Lower lobe of right lung (tissue), 2 donors: ENCODE measurements at places on chromosomes 5 and 9. TPM values are rescaled to one million over a fixed set of nuclear protein-coding genes. Genes with fewer than 3 reads are reported as not detected.
A peak's percentile ranks its signal among the peaks of the same experiment; 100 is the strongest.

Gene SMIM32
- total RNA-seq = not detected

DNA sequence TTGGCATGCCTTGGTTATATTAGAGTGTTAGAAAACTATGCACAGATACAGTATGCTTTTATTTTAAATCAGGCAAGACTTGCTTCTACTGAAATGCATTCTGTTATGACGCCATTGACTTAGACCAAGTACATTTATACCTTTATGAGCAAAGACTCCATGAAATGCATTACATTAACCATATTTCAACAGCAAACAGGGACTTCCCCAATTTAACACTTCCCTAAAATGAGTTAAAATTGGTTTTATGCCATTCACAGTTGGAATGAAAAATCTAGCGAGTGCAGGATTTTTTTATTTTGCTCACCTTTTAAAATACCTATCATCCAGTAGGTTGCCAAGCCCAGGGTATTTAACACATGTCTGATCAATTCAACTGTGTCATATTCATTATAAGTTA lies 272.1 kb upstream of the IZUMO3 start:
- no peaks in the 10 kb centered on the region for H3K27me3 ChIP-seq
- H3K36me3 ChIP-seq = no peaks in the 10 kb centered on the region
- H3K27ac ChIP-seq = no peak overlapping the region
- no peak for DNase-seq

DNA sequence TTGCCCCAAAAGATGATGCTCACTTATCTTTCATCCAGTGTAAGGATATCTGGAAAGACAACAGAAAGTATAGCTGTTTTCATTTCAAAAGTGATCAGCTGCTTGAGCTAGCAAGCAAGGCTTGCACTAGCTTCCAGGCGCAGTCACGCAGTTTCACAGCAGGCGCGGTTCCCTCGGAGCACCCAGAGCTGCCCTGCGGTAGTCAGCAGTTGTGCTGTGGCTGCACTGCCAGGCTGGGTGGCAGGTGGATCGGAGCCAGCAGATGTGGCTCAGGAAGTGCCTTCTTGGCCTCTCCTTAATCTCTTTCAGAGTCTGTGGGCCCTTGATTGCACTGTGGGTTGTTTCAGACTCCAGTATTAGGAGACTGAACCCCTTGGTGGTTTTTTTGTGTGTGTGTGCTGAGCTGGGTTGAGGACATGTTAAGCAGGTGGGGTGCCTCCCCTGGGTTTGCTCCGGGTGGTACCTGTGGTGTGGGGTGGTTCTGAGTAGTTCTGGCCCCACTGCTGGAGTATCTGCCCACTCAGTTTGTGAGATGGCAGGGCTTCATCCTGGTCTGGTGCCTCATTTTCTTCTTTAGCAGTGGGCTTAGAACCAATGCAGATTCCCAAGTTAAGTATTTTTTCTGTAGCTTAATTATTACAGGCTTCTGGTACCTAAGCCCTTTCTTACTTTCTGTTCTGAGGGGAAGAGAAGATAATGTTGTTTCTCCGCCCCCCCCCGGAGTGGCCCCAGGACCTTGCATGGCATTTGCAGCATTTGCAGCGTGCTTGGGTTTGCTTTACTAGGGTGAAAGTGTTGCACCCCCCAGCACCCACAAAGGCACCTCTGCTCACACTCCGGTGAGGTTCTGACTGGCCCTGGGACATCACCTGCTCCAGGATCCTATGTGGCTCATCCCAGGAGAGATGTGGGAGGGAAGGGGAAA lies 16.4 kb downstream of the TENT4A start:
- H3K4me3 ChIP-seq = no peak overlapping the region
- H3K27me3 ChIP-seq = no peaks in the 10 kb centered on the region
- H3K36me3 ChIP-seq = no peaks in the 10 kb centered on the region
- H3K27ac ChIP-seq = no peak overlapping the region

- peak overlapping the region; percentile 66 for H3K27ac ChIP-seq
- peaks cover 30% of the 10 kb centered on the region for H3K4me1 ChIP-seq
- H3K4me3 ChIP-seq = no peak overlapping the region
- no peaks in the 10 kb centered on the region for H3K27me3 ChIP-seq
- H3K36me3 ChIP-seq = no peaks in the 10 kb centered on the region
Observed at GRCh38 chr9:127049044-127049443, 73.4 kb downstream of the ANGPTL2 start.

GRCh38 chr5:43348861-43349363 lies 35.7 kb upstream of the HMGCS1 start:
- no peak overlapping the region for H3K4me3 ChIP-seq
- no peaks in the 10 kb centered on the region for H3K4me1 ChIP-seq
- H3K27ac ChIP-seq = no peak overlapping the region
- H3K36me3 ChIP-seq = no peaks in the 10 kb centered on the region
- DNase-seq = no peak
- H3K27me3 ChIP-seq = no peaks in the 10 kb centered on the region

Gene LHX3
- not detected for total RNA-seq

DNA sequence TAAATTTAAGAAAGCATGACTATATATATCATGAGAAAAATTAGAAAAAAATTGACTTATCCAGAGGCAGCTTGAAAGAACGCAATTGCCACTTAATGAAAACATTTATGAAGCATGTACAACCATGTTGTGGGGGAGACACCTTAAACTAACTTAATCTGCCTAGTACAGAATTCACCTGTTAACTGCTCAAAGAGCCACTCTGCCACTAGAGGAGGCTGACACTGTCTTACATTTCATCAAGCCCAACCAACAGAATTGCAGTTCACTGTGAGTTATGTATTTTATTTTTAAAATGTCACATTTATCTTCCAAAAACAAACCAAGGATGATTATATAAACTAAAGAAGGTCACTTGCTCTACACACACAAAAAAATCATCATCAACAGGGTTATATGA lies 252.9 kb downstream of the MLLT3 start:
- H3K4me3 ChIP-seq = no peak overlapping the region
- H3K4me1 ChIP-seq = no peaks in the 10 kb centered on the region
- H3K27ac ChIP-seq = no peak overlapping the region
- H3K36me3 ChIP-seq = no peaks in the 10 kb centered on the region

Gene TAF11L7
- not detected for total RNA-seq

Gene KIF4B
- total RNA-seq = not detected

DNA sequence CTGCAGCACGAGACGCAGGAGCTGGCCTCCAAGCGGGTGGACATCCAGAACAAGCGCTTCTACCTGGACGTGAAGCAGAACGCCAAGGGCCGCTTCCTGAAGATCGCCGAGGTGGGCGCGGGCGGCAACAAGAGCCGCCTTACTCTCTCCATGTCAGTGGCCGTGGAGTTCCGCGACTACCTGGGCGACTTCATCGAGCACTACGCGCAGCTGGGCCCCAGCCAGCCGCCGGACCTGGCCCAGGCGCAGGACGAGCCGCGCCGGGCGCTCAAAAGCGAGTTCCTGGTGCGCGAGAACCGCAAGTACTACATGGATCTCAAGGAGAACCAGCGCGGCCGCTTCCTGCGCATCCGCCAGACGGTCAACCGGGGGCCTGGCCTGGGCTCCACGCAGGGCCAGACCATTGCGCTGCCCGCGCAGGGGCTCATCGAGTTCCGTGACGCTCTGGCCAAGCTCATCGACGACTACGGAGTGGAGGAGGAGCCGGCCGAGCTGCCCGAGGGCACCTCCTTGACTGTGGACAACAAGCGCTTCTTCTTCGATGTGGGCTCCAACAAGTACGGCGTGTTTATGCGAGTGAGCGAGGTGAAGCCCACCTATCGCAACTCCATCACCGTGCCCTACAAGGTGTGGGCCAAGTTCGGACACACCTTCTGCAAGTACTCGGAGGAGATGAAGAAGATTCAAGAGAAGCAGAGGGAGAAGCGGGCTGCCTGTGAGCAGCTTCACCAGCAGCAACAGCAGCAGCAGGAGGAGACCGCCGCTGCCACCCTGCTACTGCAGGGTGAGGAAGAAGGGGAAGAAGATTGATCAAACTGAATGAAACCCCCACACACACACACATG lies 654 bp downstream of the PURA start:
- H3K27ac ChIP-seq = peak overlapping the region; percentile 88
- H3K27me3 ChIP-seq = no peaks in the 10 kb centered on the region
- H3K36me3 ChIP-seq = no peaks in the 10 kb centered on the region
- peak overlapping the region; percentile 74 for H3K4me3 ChIP-seq
- peaks cover 57% of the 10 kb centered on the region for H3K4me1 ChIP-seq

GRCh38 chr5:92544036-92544435 lies 1037.0 kb downstream of the NR2F1-AS1 start:
- H3K27ac ChIP-seq = no peak overlapping the region
- H3K36me3 ChIP-seq = no peaks in the 10 kb centered on the region
- no peaks in the 10 kb centered on the region for H3K4me1 ChIP-seq
- no peaks in the 10 kb centered on the region for H3K27me3 ChIP-seq

DNA sequence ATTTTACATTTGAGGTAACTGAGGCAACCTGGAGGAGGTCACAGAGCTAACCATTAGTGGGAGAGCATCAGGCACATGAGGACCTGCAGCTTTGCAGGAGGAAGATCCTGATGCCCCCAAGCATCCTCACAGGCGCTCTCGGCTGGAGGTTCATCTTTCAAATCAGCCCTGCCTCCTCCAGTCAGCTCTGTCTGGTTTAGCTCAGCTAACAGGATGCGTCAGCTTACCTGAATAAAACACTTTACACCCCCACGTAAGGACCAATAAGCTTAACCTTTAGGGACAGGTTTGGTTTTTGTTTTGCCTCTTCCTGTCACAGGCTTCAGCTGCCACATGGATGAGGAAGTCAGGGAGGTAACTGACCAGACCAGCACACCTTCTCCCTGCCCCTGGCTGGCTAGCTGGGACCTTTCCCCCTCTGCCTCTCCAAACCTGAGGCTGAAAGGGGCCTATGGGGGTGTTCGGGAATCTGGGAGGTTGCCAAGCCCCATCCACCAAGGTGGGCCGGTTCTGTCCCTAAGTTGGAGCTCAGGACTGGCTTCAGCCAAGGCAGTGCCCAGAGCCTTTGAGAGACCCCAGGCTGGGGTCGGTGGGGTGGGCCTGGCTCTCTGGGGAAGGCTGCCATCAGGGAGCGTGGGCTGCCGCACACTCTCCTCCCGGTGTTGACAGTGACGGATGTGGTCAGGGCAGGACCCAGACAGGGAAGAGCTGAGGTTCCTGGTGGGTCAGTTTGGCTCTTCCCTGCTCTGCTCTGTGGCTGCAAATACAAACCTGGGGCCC lies 20.0 kb upstream of the FCN1 start:
- peaks cover 47% of the 10 kb centered on the region for H3K27me3 ChIP-seq
- no peaks in the 10 kb centered on the region for H3K36me3 ChIP-seq
- H3K27ac ChIP-seq = no peak overlapping the region
- peaks cover 17% of the 10 kb centered on the region for H3K4me1 ChIP-seq
- DNase-seq = no peak

- peaks cover 52% of the 10 kb centered on the region for H3K4me1 ChIP-seq
- H3K36me3 ChIP-seq = peaks cover 23% of the 10 kb centered on the region
- peak overlapping the region; percentile 83 for H3K27ac ChIP-seq
Observed at GRCh38 chr9:98120476-98120875, 1.5 kb upstream of the TRIM14 start.

- H3K36me3 ChIP-seq = no peaks in the 10 kb centered on the region
- peak within 1 kb of the TSS; percentile 70 for H3K4me3 ChIP-seq
- peak; percentile 84 for DNase-seq
Observed at GRCh38 chr5:60843936-60844905, at the start of gene ELOVL7. ELOVL7 (minus strand) TSS chr5:60844269; CDS start chr5:60787397, 56,872 bp downstream.

GRCh38 chr9:8417341-8417740 lies 617.8 kb upstream of the DMAC1 start:
- H3K4me1 ChIP-seq = no peaks in the 10 kb centered on the region
- H3K27me3 ChIP-seq = no peaks in the 10 kb centered on the region
- H3K4me3 ChIP-seq = no peak overlapping the region
- DNase-seq = no peak
- no peak overlapping the region for H3K27ac ChIP-seq

Gene IL9
- not detected for total RNA-seq

GRCh38 chr9:33025572-33026342 lies 684 bp downstream of the DNAJA1 start:
- peaks cover 52% of the 10 kb centered on the region for H3K36me3 ChIP-seq
- no peaks in the 10 kb centered on the region for H3K27me3 ChIP-seq
- peaks cover 64% of the 10 kb centered on the region for H3K4me1 ChIP-seq
- peak; percentile 69 for DNase-seq
- H3K27ac ChIP-seq = peak overlapping the region; percentile 99

Gene ERAP2
- 32.1 TPM for total RNA-seq

DNA sequence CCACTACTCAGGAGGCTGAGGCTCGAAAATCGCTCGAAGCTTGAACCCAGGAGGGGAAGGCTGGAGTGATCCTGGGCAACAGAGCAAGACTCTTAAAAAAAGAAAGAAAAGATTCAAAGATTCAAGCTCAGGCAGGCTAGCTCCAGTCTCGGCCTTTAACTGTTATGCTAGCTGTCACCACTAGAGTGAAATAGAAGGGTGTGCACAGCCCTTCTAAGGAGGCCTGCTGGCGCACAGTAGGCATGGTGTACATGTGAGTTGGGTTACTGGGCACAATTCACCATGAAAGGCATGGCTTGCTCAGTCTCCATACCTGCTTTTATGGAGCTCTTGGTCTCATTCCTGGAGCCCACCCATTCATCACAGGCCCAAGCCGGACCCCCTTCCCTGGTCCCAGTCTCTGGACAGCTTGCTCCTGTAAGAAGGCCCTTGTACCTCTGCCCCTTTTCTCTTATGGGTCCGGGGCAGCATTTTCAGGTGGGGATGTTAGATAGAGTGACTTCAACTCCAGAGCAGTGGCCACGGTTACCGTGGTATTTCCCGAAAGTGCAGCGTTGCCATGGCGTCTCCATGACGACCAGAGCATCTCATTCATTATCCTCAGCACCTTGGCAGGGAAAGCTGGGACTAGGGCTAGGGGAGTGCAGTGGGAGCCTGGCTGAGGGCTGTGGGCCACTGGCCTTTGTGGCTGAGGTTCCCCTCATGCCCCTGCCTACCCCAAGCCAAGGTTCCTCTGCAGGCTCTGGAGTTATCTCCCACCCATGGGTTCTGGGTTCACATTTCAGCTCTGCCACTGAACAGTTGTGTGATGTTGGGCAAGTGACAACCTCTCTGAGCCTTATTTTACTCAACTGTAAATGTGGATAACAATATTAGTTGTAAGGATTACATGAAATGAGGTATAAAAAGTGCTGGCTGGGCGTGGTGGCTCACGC lies 5.7 kb downstream of the NDST1 start:
- H3K27me3 ChIP-seq = no peaks in the 10 kb centered on the region
- H3K4me3 ChIP-seq = no peak overlapping the region
- no peak for DNase-seq
- H3K27ac ChIP-seq = peak overlapping the region; percentile 78
- peaks cover 98% of the 10 kb centered on the region for H3K4me1 ChIP-seq
- peaks cover 1% of the 10 kb centered on the region for H3K36me3 ChIP-seq

DNA sequence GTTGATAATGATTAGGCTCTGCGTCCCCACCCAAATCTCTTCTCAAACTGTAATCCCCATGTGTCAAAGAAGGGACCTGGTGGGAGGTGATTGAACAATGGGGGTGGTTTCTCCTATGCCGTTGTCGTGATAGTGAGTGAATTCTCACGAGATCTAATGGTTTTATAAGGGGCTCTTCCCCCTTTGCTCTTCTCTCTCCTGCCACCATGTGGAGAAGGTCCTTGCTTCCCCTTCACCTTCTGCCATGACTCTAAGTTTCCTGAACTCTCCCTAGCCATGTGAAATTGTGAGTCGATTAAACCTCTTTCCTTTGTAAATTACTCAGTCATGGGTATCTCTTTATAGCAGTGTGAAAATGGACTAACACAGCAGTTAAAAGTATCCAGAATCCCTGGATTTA lies 715.2 kb upstream of the DMAC1 start:
- H3K27me3 ChIP-seq = no peaks in the 10 kb centered on the region
- DNase-seq = no peak
- no peak overlapping the region for H3K4me3 ChIP-seq
- no peak overlapping the region for H3K27ac ChIP-seq
